ENCODE measurements at places on chromosomes 2 and 18.

GRCh38 chr2:183248866-183249567 is 124.8 kb downstream of the NUP35 start:
- no peak for DNase-seq

GRCh38 chr18:38709122-38709521 is 1143.5 kb upstream of the CELF4 start:
- DNase-seq = no peak

DNA sequence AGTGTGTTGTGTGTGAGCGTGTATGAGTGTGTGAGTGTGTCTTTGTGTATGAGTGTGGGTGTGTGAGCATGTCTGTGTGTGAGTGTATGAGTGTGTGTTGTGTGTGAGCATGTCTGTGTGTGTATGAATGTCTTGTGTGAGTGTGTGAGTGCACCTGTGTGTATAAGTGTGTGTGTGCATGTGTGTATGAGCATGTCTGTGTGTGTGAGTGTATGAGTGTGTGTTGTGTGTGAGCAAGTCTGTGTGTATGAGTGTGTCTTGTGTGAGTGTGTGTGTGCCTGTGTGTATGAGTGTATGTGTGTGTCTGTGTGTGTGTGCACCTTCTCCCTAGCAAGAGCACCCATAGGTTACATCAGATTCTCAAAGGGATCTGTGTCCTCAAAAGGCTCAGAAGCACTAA is 28.5 kb upstream of the TNS1 start:
- DNase-seq = no peak

DNA sequence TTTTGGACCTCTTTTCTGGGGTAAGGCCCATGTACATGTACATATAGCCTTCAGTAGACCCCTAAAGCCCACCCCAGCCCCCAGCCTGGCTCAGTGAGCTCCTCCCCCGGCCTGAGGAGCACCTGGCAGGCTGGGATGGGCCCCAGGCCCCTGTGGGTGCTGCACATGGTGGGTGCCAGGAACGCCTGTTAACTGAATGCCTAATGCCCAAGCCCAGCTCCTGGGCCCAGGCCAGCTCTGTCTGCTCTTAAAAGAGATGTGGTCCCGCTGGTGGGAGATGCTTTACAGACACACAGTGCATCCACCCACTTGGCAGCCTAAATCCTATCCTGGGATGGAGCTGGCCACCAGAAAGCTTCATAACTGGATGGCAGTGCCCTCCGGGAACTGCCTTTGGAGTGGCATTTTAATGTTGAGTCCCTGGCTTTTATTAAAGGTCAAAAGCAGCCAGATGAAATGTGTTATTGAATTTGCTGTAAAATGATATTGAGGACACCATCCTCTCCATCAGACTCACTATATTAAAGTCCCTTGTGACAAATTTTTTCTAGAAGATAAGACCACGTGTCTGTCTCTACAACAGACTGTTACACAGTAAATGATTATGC is 7.7 kb upstream of the OXER1 start:
- no peak for DNase-seq

- DNase-seq = no peak
These were observed 1.1 kb downstream of the MAPK4 start for GRCh38 chr18:50560681-50561629.

DNA sequence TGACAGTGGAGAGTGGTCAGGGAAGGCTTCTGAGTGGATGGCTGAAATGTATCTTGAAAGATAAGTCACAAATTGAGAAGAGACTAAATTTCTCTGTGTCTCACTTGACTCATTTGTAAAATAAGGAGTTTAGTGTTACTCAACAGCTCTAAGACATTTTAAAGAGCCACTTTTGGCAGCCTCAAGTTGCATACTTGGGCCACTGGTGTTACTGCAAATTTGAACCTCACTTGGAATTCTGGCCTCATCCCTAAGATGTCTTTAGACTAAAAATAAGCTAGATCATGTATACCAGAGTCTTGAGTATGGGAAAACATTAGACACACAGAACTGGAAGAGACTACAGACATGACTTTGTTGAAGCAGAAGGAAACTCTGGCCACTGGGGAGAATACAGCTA is 4.5 kb upstream of the MTLN start:
- DNase-seq = no peak

DNA sequence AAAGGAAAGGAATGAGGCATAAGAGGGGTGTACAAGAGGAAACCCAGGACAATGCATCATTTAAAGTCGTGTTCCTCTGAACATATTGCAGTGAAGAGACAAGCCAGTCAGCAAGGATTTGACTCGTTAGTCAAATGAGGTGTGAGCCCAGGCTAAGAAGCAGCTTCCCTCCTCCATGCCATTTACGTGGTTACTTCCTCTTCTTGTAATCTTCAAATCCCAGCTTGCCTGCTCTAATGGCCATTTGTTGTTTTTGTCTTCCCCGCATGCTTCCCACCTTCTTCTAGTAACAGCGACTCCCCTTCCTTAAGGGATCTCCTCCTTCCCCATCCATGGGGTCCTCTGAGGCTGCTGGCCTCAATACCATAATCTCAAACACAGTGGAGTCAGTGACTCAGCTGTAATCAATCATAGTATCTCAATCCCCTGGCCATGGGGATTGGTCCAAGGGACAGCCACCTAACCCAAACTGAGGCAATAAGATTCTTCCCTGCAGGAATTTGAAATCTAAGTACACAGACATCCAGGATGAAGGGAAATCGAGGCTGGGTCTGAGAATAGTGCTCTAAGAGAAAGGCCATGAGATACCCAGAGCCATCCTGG is 37.6 kb downstream of the SLC14A1 start:
- no peak for DNase-seq

GRCh38 chr18:44128365-44128764 is 552.3 kb upstream of the SETBP1 start:
- no peak for DNase-seq

- no peak for DNase-seq
These were observed 122.7 kb downstream of the VAPA start for GRCh38 chr18:10036479-10036878.

DNA sequence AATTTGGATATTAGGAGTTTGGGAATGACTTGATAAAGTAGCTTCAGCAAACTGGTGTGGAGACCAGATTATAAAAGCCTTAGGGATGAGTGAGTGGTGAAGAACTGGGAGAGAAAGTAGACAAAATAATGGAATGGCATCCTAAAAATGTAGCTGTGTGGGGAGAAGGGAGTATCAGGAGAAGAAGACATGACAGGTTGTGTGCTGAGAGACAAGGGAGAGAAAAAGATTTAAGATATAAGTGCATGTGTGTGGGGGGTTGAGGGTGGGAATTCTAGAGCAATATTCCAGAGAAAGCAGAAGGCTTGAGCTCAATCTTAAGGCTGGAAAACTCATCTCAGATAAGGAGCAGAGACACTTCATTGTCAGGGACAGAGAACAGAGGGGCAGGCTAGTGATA is 159.5 kb downstream of the HNMT start:
- DNase-seq = no peak

DNA sequence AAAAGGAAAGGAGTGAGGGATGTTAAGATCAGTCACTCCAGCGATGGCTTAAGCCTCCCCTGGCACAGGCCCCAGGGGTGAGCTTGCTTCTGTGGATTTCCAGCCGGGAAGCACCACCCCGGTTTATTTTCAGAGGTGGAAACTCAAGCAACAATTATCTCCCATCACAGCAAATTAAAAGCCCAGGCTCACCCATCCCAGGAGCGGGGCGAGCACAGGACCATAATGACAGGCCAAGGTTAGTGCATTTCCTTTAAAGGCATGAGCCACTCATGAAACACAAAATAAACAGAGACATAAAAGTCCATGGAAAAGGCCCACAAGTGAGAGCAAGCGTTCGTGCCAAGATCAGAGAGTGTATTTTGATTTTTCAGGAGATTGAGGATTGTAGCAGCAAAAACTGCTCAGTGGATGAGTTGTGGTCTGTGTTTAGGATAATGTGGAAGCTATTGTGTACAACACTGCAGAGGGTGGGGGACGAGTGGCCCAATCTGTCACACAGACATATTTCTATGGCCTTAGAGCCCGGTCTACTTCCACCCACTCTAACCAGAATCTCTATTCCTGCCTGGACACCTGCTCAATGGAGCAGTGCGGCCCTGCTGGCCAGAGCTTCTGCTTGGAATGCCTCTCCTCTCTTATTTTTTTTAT is 111.4 kb upstream of the CDC42EP3 start:
- no peak for DNase-seq

GRCh38 chr2:166932032-166932431 is 43.8 kb downstream of the XIRP2 start:
- no peak for DNase-seq

- DNase-seq = no peak
These were observed 89.8 kb downstream of the FHOD3 start for GRCh38 chr18:36387310-36387709.

- DNase-seq = no peak
These were observed 56.5 kb upstream of the CREB1 start for GRCh38 chr2:207473049-207473930.

GRCh38 chr2:87996570-87996969 is 19.8 kb downstream of the RNU2-63P start:
- no peak for DNase-seq

DNA sequence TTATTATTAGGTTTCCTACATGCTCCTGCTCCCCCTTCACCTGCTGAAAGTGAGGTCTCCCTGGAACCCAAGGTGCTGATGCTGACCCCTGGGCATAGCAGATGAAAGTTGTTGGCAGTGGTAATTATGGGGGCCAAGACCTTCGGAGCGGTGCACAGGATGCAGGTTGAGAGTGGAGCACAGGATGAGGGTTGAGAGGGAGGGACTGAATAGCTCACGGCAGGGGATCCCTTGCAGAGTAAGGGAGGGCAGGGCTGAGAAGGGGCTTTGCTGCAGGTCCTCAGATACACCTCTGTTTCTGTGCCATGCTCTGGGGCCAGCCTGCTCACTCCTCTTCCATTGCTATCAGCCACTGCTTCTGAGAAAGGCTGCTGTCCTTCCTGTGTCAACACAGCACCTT is 163.3 kb downstream of the FHOD3 start:
- DNase-seq = no peak

DNA sequence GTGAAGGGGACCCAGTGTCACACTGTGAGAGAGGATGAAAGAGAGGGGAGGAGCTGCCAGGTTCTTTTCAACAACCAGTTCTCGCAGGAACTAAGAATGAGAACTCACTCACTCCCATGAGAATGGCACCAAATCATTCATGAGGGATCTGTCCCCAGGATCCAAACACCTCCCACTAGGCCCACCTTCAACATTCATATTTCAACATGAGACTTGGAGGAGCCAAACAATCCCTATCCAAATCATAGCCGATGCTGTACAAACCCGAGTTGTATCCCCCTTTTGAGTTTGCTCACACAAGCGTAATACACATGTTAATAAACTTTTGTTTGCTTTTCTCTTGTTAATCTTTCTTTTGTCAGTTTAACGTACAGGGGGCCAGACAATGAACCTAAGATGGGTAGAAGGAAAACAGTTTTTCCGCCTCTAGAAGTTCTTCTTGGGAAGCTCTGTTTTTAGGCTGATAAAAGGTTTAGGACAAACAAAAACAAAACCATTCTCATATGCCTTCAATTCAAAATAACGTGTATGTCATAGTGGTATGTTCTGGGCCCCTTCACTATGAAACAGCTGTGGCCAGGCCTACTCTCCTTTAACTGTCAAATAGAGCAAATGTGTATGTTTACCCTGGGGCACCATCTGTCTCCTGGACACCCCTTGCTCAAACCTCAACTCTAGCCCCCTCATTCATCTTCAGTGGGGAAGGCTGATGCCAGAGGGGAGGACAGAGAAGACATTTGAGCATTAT is 9.1 kb upstream of the TMEM37 start:
- no peak for DNase-seq

DNA sequence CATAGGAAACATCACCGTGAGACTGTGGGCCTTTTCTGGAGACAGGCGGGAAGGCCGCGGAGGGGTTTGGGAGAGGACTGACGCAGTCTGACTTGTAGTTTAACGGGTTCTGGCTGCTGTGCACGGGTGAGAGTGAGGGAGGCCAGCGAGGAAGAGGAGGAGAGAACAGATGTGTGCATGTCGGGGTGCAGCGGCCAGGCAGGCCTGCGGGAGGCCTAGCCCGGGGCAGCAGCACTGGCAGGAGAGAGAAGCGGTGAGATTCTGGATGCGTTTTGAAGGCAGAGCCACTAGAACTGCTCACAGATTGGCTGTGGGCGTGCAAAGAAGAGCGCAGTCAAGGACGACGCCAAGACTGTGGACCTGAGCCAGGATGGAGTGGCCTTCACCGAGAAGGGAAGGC is 53.9 kb downstream of the PTGR3 start:
- DNase-seq = no peak

GRCh38 chr18:1133541-1133940 is 228.9 kb downstream of the ADCYAP1 start:
- no peak for DNase-seq

DNA sequence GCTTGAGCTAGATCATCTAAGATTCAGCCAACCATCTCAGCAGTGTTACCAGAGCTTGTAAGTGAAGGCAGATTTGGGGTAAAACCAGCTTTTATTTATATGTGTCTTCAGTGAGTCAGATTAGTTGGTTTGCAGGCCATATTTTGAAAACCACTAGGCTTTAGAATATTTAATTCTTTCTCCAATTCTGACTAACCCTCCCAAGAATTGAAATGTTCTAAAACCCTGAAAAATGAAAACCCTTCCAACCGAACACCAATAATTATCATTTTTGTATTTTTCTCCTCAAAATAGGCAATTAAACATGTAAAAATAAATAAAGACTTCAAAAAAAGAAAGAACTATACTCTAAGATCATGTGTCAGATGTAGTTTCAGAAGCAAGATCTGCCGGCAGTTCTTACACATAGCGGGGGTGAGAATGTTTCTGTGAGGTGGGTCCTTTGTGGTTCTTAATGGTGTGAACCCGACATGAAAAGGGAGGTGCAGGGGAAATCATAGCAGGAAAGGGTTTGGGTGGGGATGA is 14.2 kb downstream of the PLEK start:
- DNase-seq = no peak

GRCh38 chr2:54341656-54342055 is 85.6 kb upstream of the TSPYL6 start:
- DNase-seq = no peak

DNA sequence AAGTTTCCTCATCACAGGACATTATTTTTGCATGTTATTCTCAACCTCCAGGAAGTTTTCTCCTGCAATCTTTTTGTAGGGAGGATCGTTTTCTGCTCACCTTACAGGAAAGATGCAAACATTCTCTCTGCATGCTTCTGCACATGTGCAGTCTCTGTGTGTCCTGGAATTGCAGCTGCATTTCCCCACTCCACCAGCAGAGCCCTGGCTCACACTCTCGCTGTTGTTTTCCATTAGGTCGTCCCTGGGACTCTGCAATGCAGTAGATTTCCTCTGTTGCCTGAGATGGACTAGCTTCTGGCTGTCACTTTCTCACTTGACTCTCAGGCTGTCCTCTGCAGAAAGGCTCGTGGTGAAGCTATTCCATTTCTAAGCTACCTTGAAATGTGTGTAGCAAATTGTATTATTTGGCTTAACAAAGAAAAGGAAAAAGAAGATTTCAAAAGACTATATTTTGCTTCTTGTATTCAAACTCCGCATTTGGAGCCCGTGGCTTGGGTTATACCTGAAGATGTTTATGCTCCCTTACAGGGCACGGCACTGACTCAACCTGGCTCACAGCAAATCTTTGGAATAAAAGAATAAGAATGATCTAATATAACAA is 346.7 kb downstream of the RAD51AP2 start:
- no peak for DNase-seq

- DNase-seq = no peak
These were observed 170.6 kb upstream of the PKDCC start for GRCh38 chr2:41877114-41877678.

All from stimulated activated CD8-positive, alpha-beta memory T cell treated with anti-CD3 and anti-CD28 coated beads, Interleukin-15, amount 100 ng/mL, for 4 hours (primary cell).